ENCODE measurements at places on chromosomes 12 and 14. TPM values are rescaled to one million over a fixed set of nuclear protein-coding genes. Genes with fewer than 3 reads are reported as not detected.
A peak's percentile ranks its signal among the peaks of the same experiment; 100 is the strongest.

- DNase-seq, result no peak
Observed at GRCh38 chr14:89477391-89477790, 60.4 kb upstream of the FOXN3 start.

GRCh38 chr14:68934066-68934465 lies 45.0 kb downstream of the ACTN1 start:
- no peak for DNase-seq

Gene RGS6
- 2.9 TPM for polyA plus RNA-seq

DNA sequence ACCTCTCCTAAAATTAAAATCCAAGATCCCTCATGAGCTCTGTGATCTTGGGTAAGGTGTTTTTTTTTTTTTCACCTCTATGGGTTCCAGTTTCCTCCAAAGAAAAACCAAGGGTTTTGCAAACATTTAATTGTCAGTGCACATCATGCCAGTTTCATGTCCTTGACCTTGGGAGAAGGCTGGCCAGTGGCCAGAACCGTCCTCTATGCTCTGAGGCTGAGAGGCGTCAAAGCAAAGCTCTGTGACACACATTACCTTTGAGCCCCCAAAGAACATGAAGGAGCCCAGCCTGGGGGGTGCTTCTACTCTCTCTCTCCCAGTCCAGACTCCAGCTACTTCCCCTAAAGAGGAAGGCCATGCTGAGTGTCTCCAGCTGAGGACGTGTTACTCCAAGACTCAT lies 145.5 kb upstream of the TMEM132C start:
- DNase-seq, result no peak

- no peak for DNase-seq
Observed at GRCh38 chr12:89180496-89180895, 171.8 kb downstream of the DUSP6 start.

GRCh38 chr12:11446372-11446771 lies 51.0 kb upstream of the PRB2 start:
- DNase-seq, result no peak

Gene PRR4
- 11.4 TPM for polyA plus RNA-seq

Gene SLC38A4
- 7.1 TPM for polyA plus RNA-seq

Gene ANO4
- polyA plus RNA-seq, result 5.8 TPM

DNA sequence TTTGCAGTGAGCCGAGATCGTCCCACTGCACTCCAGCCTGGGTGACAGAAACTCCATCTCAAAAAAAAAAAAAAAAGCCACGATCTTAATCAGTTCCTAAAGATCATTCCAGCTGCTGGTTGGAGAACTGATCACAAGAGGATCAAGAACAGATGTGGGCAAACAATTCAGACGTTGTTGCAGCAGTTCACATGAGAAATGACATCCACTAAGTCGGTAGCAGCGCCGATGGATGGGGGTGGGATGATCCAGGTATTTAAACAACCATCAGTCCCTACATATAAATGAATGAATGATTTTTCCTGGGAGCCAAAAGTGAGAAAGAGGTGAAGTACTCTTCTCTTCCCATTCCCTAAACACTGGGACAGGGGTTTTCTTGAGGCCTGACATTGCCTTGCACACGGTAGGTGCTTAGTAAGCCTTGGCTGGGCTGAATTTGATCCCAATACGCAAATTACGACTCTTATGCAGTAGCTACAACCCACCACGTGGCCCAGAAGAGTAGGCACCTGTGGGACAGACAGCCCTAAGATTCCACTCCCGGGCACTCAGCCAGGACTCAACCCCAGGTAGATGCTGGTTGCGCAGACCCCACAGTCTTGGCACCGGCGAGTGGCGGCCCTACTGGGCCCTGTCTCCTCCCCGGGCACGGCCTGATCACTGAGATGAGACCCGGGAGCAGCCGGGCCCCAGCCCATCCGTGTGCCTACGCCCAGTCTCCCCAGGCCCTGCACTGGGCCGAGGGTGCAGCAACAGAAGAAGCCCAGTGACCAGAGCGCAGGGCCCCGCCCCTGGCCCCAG lies 565 bp downstream of the SPRYD3 start:
- DNase-seq, result no peak

- no peak for DNase-seq
Observed at GRCh38 chr12:1826401-1826800, 6.0 kb downstream of the LRTM2 start.

Gene C14orf132
- polyA plus RNA-seq, result 37.8 TPM

GRCh38 chr12:98213556-98213955 lies 301.8 kb upstream of the TMPO start:
- DNase-seq, result no peak

DNA sequence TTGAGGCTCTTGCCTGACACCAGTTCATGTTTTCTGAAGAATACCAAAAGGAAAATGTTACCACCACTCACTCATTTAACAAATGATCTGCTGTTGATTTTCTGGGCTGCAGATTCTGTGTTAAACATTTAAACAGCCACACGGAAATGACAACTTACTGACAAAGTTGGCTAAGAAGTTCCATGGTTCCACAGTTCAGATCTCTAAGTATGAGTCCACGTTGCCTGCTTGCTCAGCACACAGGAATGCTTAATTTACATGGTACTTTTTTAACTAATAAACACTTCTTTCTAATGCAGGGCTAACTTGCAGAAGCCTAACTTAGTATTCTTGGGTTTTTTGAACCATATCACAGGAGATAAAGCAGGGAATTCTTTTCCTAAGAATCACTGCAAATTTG lies 34.7 kb downstream of the PTGER2 start:
- peak; percentile 87 for DNase-seq

DNA sequence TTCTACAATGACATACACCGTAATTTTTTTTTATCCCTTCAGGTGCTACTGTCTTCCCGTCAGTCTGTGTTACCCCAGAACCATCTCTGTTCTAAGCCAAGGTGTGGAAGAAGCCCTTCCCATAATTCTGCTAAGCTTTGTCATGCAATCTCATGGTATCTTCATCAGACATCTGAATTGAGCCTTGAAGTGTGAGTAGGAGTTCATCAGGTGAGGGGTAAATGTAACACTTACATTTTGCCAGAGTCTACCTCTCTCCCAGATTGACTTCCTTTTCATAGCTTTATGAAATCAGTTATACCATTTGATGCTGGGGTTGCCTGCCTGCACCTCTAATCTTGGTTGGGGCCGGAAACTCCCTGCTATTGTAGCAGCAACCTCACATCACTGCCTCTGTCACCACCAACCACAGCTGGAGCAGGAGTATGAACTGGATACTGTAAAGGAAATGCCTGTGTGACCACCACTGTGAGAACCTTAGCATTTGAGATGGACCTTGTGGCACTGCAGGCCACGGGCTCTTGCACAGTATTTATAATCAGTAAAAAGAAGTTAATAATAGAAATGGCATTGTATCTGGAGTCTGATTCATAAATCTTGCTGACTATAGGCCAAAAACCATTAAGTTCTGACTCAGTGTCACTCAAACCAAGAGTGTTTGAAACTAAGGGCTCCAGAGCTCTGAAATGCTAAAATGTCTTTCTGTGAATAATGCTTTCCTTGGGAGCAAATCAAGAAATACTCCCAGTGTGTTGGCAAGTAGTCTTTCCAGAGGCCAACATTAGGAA lies 58.7 kb upstream of the STK38L start:
- DNase-seq, result no peak

DNA sequence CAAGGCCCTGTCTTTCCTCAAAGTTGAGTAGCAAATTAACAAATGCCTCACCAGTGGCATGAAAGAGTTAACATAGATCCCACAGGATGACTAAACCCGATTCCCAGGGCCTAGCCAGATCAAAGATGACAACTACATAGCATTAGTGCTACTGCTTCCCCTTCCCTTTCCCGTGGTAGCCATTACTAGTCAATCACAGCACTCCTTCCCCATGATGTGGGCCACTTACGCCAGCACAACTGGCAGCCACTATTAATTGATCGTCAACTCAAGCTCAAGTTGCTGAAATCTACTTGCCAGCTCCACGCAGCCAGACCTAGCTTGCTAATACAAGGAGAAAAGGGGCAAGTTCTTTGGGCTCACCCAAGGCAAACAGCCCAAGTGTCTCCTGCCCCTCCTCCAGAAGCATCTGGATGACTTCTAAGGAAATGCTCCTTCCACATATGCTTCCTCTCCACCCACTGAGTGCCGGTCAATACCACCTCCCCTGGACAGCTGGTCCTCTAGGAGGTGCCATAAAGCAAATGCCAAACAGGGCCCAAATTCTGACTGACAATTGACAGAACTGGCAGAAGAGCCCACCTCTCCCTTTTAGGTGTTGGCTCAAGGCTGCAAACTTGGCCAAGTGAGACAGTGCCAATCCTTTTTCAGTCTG lies 72.6 kb downstream of the NUAK1 start:
- no peak for DNase-seq
